Activated CD4-positive, alpha-beta T cell treated with anti-CD3 and anti-CD28 coated beads for 4 hours (primary cell): ENCODE measurements at places on chromosomes 3 and 15.

DNA sequence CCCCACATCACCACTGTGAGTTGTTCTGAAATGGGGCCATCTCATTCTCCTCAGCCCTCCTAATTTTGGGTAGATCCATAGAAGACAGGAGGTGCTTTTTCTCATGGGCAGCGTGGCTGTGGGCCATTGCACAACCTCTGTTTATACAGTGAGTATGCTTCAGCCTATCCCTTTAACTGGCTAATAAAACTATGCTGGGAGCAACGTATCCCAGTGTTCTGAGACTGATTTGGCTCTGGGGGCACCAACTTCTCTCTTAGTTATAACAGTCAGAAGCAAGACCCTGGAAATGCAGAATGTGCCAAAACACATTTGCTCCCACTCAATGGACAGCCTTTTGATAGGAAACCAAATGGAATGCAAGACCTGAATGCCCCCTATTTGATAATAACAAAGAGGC, 97.1 kb upstream of the ICE2 start:
- no peak for DNase-seq

- DNase-seq, result no peak
Measured at GRCh38 chr15:62515696-62516395, 350.8 kb upstream of the C2CD4B start.

GRCh38 chr3:11555881-11556633, 87.7 kb downstream of the VGLL4 start:
- no peak for DNase-seq

DNA sequence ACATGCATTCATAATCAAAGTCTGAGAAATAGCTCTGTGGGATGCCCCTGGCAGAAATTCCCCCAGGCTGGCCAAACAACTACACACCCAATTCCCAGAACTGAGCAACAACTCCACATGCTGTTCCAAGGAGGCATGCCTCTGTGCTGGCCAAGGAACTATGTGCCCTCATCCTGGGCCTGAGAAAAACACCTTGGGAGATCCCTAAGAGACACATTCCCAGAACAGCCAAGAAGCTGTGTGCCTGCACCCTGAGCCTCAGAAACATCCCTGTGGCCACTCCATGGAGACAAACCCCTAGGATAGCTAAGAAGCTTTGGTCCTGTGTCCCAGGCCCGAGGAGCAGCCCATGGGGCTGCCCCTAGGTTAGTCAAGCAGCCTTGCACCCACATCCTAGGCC, 92.3 kb upstream of the MME start:
- no peak for DNase-seq

GRCh38 chr15:92881211-92881754, 18.8 kb upstream of the CHD2 start:
- no peak for DNase-seq

DNA sequence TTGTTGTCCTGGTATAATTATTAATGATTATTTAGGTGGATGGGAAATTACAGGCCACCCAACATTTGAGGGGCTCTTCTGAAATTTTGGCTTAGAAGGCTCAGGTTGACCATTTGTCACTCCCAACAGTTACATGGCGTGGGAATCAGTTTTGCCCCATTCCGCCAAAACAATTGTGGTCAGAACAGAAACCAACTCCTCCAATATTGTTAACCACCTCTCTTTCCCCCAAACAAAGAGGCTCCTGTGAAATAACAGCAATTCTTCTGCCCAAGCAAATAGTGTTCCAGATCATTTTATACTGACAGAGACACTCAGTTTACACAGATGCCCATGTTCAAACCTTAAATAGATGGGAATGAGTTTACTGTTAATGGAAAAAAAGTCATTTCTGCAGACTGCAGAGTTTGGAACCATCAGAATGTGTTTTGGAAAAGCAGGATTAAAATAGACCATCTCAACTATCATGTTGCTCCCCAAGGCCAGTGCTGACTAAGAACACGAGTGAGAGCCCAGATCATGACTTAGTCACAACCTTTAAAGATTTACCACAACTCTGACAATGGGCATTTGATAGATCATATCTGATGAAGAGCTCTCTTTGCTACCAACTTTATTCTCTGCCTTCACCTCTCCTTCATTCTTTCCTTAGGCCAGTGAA, 102.1 kb downstream of the DUT start:
- no peak for DNase-seq

- no peak for DNase-seq
Measured at GRCh38 chr3:124847051-124847450, 40.1 kb downstream of the ITGB5 start.

- no peak for DNase-seq
Measured at GRCh38 chr15:95142531-95142930, 911.2 kb downstream of the MCTP2 start.

GRCh38 chr3:155233213-155233612, 60.3 kb downstream of the STRIT1 start:
- no peak for DNase-seq

DNA sequence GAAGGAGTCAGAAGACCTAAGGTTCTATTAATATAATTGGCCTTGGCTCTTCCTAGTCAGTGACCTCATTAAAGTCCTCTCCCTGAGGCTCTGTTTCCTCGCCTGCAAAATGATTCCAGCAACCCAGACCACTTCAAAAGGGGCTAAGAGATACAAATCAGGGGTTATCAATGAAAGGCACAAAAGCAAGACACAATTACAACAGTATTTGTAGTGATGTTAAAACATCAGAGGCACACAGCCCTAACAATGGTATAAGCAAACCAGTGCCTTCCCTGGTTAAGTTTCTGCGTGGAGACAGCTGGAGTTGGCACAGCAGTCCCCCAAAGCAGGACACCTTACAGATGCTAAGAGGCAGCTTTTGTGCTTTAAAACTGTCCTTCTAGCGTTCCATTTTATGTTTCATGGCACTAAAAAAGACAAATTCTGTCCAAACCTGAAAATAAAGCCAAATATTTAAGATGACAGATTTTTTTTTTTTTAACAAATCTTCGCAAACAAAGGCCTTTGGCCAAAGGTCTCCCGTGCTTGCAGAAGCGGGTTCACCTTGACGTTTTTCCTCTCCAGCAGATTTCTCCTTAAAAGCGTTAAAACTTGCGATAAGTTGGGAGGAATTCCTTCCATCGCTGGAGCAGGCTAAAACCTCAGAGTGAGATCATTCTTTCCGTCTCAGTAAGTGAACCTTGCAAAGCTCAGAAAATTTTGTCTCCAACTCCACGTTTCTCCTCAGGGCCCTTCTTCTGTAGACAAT, 999 bp downstream of the ZNF280D start:
- no peak for DNase-seq

DNA sequence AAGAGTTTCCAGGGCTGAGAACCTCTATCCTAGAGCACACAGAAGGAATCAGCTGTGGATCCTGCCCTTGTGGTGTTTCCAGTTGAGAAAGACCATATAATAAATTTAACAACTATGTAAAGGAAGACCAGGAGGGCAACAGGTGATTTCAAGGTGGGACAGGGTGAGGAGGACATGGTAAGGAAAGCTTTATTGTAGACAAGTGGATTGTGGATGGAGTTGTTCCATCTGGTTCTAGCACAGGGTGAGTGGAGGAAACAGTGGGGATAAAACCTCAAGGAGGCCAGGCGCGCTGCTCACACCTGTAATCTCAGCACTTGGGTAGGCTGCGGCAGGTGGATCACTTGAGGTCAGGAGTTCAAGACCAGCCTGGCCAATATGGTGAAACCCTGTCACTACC, 17.1 kb downstream of the SIAH2 start:
- DNase-seq, result no peak

- DNase-seq, result peak; percentile 14
Measured at GRCh38 chr3:188092648-188093047, 61.3 kb upstream of the LPP start.

DNA sequence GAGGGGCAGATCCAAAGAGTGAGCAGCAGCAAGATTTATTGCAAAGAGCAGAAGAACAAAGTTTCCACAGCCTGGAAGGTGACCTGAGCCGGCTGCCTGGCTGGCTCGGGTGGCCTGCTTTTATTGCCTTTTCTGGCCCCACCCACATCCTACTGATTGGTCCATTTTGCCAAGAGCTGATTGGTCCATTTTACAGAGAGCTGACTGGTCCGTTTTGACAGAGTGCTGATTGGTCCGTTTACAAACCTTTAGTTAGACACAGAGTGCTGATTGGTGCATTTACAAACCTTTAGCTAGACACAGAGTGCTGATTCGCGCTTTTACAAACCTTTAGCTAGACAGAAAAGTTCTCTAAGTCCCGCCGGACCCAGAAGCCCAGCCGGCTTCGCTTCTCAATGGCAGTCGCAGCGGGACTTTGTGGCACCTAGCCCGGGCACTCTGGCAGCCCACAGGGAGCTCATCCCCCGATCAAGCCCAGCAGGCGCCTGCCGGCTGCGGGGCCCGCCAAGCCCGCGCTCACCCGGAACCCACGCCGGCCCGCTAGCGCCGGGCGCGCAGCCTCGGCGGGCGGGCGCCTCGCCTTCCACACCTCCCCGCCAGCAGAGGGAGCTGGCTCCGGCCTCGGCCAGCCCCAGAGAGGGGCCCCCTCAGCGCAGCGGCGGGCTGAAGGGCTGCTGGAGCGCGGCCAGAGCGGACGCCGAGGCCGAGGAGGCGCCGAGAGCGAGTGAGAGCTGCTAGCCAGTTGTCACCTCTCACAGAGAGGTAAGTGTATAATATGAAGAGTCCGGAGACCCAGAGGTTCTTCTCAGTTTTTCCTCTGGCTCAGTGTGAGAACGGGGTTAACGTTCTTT, 339.2 kb downstream of the CHL1 start:
- DNase-seq, result no peak

GRCh38 chr15:77768107-77768506, 135.4 kb upstream of the LINGO1 start:
- no peak for DNase-seq

DNA sequence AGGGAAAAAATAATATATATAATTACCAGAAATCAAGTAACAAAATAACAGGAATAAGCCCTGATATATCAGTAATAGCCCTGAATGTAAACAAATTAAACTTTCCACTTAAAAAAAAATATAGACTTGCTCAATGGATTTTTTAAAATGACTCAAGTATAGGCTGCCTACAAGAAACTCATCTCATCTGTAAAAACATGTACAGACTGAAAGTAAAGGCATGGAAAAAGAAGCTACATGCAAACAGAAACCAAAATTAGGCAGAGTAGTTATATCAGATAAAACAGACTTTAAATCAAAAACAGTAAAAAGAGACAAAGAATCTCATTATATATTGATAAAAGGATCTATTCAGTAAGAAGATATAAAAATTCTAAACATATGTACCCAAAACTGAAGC, 82.4 kb upstream of the STT3B start:
- no peak for DNase-seq

- no peak for DNase-seq
Measured at GRCh38 chr3:140570602-140571001, 107.3 kb upstream of the TRIM42 start.

DNA sequence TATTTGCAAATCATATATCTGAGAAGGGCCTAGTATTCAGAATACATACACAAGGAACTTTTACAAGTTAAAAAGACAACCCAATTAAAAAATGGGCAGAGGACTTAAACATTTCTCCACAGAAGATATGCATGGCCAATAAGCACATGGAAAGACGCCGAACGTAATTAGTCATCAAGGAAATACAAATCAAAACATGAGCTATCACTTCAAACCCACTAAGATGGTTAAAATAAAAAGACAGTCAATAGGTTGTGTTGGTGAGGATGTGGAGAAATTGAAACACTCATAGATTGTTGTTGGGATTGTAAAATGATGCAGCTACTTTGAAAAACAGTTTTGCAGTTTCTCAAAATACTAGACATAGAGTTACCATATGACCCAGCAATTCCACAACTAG, 61.2 kb upstream of the NEO1 start:
- DNase-seq, result no peak

GRCh38 chr3:98573181-98573728, 20.2 kb downstream of the CPOX start:
- DNase-seq, result no peak

GRCh38 chr3:52931889-52932288, 34.5 kb upstream of the STIMATE start:
- no peak for DNase-seq

GRCh38 chr3:113741620-113742019, 4.4 kb downstream of the NAA50 start:
- DNase-seq, result no peak

DNA sequence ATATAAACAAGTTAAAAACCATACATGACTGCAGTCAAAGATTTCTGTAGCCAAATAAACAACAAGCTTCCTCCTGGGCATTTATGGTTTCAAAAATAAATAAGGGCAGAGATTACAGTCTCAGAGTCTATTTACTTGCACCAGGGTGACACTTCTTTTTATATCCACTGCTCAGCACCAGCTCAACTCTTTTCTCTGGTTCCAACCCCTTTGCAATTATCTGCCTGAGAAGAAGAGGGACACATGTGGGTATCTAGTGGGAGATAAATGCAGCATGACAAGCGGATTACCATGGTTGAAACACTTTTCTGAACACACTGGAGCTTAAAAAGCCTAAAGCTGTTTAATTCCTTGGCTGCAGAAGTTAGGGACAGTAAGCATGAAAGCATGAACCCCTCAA, 311.5 kb downstream of the CNTN3 start:
- no peak for DNase-seq

GRCh38 chr3:120473896-120474675, 23.3 kb upstream of the FSTL1 start:
- DNase-seq, result no peak

GRCh38 chr15:100703032-100703578, 100.7 kb downstream of the ASB7 start:
- no peak for DNase-seq

GRCh38 chr3:52636673-52637072, 49.0 kb downstream of the PBRM1 start:
- DNase-seq, result no peak

DNA sequence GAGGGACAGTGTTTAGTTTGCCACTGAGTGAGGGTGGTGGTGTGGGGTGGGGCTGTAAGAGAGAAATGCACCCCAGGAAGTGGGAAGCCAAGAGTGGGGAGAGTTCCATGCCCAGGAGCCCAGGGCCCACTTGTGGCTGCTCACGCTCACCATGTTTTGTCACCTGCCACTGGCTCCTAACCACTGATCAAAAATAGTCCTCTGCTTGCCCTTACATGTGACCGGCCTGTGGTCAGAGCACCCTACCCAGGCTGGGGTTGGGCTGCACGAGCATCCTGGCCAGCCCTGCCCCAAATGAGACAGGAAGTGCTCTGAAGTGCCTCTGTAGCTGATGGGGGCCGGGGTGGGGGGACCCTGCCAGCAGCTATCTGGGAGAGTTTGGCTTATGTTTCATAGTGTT, 216.3 kb downstream of the RPLP1 start:
- DNase-seq, result no peak

GRCh38 chr3:48425281-48425812, 4.5 kb downstream of the PLXNB1 start:
- DNase-seq, result no peak

DNA sequence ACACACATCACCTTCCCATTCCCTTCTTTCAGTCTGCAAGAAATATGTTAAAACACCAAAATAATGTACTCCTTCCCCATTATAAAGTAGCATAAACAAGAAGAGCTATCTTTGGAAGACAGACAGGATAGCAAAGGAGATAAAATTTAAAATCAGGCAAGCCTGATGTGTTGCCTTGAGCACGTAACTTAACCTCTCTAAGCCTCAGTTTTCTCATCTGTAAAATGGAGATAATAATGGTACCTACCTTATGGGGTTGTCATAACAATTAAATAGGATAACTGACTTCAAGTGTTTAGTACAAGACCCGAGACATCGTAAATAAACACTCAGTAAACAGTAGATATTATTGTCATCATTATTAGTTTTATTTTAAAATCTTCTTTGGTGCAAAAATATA, 142.4 kb downstream of the NR1D2 start:
- no peak for DNase-seq

GRCh38 chr15:52103217-52104207, 9.1 kb downstream of the BCL2L10 start:
- DNase-seq, result no peak

- no peak for DNase-seq
Measured at GRCh38 chr3:13167829-13168228, 94.6 kb upstream of the IQSEC1 start.

GRCh38 chr3:101077361-101078011, 84.3 kb upstream of the ABI3BP start:
- no peak for DNase-seq
